ENCODE measurements at places on chromosomes 1 and 21.

GRCh38 chr1:83850834-83851233 lies 148.1 kb downstream of the TTLL7 start:
- no peak for DNase-seq

- no peak for DNase-seq
Measured at GRCh38 chr1:86733340-86733739, 29.0 kb downstream of the SH3GLB1 start.

DNA sequence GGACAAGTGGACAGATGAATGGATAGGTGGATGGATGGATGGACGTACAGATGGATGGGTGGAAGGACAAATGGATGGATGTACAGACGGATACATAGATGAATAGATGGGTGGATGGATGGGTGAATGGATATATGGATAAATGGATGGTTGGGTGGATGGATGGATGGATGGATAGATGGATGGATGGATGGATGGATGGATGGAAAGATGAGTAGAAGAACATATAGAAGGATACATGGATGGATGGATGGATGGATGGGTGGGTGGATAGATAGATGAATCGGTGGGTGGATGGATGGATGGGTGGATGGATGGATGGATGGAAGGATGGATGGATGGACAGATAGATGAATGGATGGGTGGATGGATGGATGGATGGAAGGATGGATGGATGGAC lies 274.3 kb downstream of the KAZN start:
- no peak for DNase-seq

GRCh38 chr1:173107696-173108095 lies 57.0 kb upstream of the TNFSF18 start:
- no peak for DNase-seq

DNA sequence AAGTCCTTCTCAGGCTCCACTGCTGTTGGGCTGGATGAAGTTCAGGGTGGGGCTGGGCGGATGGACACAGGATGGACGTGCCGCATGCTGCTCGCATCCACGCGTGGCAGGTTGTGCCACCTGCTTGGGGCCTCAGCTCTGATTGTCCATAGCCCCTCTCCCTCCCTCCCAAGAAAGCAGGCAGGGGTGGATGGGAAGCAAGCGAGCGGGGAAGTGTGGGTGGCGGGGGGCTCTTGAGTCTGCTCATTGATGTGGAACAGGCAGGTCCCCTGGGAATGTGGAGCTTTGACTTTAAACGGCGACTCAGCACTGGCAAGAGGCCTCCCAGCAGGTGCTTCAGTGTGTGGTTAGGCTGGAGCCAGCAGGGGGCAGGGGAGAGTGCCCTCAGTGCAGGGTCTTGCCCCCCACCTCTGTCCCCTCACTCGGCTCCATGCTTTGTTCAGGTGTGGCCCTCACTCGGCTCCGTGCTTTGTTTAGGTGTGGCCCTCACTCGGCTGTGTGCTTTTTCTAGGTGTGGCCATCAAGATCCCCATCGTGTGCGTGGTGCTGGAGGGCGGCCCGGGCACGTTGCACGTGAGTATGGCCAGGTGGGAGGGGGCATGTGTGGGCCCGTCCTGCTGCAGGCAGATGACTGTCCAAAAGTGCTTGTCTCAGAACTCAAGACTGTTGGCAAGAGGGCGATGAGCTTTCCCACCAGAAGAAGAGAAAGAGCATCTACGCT lies 23.9 kb downstream of the TRPM2 start:
- DNase-seq = no peak

- no peak for DNase-seq
Measured at GRCh38 chr1:41329662-41330587, 31.3 kb upstream of the FOXO6 start.

GRCh38 chr1:11321656-11322491 lies 48.9 kb downstream of the UBIAD1 start:
- no peak for DNase-seq
